NCI-H1105 treated with DMSO at 0.1 percent for 48 hours (cell line): ENCODE measurements at places on chromosomes 7 and 10.

GRCh38 chr7:25429731-25430130, 201.4 kb upstream of the NPVF start:
- DNase-seq, result no peak

GRCh38 chr7:157693071-157693520, 356.3 kb downstream of the DNAJB6 start:
- no peak for DNase-seq

DNA sequence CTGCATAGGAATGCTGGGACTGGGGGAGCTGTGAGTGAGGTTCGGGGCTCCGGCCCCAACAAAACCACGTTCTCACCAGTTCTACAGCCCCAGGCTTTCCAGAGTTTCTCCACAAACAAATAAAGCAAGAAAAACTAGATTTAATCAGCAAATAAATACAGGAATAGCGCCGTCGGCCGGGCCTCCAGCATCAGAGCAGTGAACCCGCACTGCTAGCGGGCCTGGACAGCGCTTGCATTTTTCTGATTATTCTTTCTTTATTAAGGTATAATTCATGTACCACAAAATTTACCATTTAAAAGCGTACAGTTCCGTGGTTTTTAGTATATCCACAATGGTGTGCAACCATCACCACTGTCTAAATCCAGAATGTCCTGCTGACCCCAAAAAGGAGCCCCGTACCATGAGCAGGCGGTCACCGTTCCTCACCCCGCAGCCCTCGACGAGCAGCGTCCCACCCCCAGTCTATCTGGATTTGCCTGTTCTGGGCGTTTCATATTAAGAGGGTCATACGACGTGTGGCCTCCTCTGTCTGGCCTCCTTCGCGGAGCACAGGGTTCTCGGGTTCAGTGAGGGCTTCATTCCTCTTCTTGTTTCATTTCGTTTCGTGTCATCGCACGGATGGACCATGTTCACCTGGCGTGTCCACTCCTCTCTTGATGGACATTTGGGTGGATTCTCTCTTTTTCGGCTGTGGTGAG, 35.5 kb upstream of the FOXL3 start:
- no peak for DNase-seq

DNA sequence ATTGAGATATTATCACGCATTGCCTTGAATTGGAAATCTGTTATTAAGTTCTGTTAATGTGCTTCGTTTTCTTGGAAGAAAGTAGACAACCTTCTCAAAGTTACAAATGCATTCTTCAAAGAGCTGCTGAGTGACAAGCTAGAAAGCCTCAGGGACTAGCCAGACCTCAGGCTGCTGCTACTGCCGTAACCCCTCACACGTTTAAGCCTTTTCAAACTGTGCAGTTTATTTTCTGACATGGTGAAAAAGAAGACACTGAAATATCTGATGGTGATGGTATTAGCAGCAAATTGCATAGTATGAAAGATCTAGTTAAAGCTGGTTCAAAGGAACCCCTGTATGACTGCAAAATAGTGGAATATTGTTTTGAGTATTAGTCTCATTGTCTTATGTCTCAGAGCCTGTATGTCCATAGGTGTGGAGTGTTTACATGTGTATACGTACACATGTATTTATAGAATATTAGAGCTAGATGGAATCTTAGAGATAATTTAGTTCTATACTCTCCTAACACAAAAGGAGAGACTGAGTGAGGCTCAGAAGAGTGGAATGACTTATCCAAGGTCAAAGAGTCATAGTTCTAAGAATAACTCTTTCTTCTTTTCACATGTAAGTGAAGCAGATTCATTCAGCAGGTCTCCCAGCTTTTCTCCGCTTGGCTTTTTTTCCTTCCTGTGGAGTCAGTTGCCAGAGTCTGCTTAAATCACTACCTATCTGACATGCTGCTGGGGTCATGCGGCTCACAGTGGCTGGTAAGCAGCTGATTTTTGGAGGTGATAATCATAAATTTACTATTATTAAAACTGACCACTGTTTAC, 431.9 kb downstream of the PLXDC2 start:
- DNase-seq, result no peak

GRCh38 chr7:107961405-107961804, 41.6 kb downstream of the LAMB1 start:
- DNase-seq, result peak; percentile 70

GRCh38 chr7:14962778-14963177, 60.2 kb upstream of the DGKB start:
- DNase-seq, result no peak

DNA sequence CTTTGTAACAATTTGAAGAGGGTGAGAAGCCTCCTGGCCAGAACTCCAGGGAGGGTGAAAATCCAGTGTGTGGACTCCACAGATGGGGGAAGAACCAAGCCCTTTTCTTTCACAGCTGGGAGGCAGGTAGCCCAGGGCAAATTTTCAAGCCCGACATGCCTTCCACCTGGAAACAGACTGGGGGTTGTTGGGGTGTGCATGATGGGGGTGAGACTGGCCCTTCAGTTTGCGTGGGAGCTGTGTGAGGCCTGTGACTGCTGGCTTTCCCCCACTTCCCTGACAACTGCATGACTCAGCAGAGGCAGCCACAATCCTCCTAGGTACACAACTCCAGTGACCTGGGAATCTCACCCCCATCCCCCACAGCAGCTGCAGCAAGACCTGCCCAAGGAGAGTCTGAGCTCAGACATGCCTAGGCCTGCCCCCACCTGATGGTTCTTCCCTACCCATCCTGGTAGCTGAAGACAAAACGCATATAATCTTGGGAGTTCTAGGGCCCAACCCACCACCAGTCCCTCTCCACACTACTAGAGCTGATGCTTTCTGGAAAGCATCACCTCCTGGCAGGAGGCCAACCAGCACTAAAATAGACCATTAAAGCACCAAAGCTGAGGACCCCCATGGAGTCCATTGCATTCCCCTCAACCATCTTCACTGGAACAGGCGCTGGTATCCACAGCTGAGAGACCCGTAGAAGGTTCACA, 445.4 kb downstream of the TFEC start:
- DNase-seq, result peak; percentile 59

DNA sequence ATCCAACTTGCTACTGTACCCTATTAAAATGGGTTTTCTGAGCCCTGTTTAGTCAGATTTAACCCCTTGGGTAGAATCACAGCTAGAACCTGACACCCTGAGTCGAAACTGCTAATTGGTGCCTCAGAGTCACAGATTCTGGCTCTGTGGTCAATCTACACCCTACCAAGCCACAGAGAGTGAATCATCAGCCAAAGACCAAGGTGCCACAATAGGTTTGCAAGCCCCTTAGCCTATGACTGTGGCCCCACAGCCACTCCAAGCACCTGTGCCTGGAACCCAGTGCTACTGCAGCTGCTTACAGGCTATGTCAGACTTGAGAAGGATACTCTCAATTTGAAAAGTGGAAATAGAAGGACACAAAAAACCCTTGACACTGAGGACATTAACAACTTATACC, 202.8 kb upstream of the KCND2 start:
- no peak for DNase-seq

DNA sequence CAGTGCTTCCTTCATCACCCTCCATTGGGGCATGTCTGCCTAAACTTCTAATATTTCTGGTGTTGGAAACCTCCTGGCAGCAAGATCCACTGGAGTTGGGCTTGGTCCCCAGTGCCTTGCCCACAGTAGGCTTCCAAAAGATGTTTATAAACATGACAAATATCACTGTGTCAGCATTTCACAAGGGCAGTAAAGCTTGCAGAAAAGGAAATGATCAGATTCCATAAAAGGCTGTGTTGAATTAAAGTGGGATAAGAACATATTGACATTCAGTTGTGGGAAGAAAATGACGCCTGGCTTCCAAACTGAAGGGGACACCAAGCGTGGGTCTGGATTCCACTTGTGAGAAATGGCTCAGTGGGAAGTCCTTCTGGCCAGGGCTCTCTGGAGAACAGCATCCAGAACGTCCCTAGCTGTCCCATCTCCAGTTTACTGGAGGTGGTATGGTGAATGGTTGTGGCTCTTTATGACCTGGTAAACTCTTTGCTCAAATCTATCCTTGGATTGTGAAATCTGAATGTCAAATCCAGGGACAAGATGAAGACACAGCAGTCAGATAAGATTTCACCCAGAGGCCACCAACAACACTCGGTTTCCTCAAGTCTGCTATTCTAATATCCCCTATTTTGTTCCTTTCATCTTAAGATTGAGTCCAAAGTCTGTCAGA, 287.2 kb downstream of the TNS3 start:
- DNase-seq, result no peak

- DNase-seq, result peak; percentile 97
Observed at GRCh38 chr7:7861211-7861633, 107.4 kb upstream of the GLCCI1 start.

- DNase-seq, result no peak
Observed at GRCh38 chr10:117537436-117537903, 5.1 kb upstream of the EMX2 start.

DNA sequence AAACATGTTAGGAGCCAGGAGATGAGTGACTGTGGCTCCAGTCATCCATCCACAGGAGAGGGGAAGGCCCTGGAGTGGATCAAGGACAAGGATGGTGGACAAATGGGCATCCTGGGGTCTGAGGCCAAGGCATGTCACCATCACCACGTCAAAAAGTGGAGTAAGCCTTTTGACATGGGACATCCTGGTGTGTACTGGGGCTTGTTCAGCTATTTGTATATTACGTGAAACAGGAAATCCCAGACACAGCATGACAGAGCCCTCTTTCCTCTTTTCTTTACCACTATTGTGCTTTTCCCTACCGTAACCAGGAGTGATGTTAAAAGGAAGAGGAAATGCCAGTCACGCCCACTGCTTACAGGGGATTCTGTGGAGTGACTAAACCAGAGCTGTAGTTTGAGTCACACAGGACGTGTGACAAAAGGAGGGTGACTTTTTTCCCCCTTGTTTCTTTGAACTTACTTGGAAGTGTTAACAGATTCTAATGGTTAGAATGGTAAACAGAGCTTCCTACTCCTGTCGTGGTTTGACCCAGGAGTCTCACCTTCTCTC, 15.4 kb downstream of the ACSL5 start:
- DNase-seq, result no peak

DNA sequence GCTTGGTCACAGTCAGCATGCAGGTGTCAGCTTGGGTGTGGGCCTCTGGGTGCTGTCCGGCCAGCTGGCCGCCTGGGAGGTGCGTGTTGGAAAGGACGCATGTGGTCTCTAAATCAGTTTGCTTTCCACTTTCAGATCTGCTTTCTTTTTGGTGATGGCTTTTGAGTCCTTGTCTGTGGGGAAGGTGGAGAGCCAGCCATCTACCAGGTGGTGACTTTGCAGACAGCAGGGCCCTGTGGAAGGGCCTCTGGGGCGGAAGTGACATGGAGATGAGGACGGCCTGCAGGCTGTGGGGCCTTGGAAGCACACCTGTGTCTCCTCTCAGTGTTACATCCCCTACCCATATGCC, 59.4 kb downstream of the WDR37 start:
- no peak for DNase-seq

GRCh38 chr7:135425036-135425435, 84.9 kb downstream of the CNOT4 start:
- DNase-seq, result no peak

- no peak for DNase-seq
Observed at GRCh38 chr7:14850039-14850438, 52.5 kb downstream of the DGKB start.

DNA sequence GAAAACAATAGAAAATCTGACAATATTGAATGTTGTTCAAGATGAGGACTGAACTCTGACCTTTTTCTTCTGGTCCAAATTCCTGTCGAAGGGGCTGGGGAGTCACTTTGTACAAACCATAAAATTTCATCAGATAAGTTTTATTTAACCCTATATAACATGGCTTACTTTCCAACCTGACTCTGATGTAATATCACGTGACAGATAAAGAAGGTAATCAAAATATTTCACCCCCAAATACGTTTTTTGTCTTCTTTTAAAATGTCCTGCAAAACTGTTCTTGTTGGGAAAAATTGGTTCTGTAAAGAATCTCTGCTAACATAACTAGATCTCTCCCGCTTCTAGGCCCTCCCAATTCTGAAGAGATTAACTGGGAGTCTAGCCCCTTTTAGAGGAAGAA, 90.9 kb upstream of the MDFIC start:
- no peak for DNase-seq

DNA sequence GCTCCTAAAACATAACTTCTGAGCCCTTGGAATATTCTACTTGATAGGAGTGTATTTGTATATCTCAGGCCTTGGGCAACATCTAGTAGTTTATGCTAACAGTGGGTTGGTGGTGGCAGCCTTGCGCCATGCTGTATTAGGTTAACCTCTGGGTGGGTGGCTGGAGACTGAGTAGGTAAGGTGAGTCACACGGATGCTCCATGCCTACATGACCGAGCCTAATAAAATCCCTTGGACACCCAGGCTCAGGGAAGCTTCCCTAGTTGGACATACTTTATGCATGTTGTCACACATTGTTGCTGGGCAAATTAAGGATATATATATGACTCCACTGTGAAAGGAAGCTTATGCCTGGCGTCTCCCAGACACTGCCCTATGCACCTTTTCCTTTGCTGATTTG, 6.0 kb upstream of the DAGLB start:
- DNase-seq, result no peak

DNA sequence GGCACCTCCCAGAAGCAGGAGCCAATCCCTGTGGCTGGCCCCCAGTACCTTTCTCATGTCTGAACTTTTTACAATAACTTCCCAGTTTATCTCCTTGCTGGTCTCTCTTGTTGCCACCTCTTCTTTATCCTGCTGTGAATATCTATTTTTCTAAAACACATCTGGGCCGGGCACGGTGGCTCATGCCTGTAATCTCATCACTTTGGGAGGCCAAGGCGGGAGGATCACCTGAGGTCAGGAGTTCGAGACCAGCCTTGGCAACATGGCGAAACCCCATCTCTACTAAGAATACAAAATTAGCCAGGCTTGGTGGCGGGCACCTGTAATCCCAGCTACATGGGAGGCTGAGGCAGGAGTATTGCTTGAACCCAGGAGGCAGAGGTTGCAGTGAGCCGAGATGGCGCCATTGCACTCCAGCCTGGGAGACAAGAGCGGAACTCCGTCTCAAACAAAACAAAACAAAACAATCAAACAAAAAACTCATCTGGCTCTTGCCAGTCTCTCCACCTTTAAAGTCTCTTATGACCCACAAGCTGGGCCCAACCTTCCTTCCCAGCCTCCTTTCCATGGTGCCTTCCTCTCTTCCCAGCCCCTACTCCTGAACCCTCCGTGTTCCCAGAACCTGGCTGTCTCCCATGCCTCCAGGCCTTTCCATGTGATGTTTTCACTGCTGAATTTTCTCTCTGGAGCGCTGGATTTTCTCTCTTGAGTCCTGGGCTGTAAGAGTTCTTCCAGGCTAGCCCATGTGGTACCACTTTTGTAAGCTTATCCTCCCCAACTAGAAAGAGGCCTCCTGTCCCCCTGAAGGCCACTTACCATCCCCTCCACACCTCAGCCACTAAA, 51.3 kb downstream of the HIP1 start:
- no peak for DNase-seq

- peak; percentile 42 for DNase-seq
Observed at GRCh38 chr7:120949393-120949911, 1.1 kb upstream of the ING3 start.

DNA sequence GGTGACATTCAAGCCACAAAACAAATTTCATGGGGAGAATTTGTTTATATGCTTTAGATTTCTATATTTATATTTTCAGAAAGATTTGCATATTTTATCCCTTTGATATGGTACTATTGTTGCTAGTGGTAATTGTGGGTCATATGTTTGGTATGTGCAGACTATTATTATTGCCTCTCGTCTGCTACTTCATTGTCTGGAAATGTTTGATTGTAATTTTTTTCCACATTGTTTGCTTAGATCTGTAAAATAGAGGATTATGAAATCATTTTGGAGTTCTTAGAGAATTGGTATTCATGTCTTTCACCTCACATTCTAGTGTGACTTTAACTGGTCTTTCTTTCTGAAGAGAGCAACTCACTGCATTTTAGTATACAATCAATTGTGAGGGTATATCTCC, 44.7 kb downstream of the MYO3A start:
- no peak for DNase-seq
